HFF-Myc (cell line): ENCODE measurements at places on chromosomes 11 and 22.
A peak's percentile ranks its signal among the peaks of the same experiment; 100 is the strongest.

- DNase-seq = peak; percentile 84
Measured at GRCh38 chr11:58905721-58906547, 33.4 kb upstream of the GLYATL1 start.

DNA sequence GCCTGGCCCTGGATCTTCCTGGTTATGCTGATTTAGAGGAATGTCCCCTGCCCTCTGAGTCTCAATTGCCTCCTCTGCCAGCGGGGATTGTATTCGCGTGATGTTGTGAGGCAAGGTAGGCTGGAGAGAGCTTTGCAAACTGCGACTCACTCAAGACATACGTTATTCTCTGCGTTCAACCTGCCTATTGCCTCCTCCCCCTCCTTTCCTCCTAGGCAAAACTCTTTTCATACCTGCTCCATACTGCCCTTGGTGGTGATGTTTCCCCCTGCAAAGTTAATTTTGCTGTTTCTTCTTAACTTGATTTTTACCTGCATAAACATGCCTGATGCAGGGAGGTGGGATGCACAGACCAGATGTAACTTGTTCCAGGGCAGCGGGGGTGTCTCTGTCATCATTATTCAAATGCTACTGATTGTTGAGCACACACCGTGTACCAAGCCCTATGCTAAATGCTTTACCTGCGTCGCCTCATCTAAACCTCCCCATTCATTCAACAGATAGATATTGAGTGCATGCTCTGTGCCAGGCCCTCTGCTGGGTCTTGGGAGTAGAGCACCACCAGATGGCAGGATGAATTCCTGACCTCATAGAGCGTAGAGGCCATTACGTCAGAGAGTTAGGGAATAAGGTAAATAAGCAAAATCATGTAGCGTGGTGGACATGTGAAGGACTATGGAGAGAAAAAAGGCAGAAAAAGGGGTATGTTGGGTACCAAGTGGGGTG lies 29.0 kb downstream of the SGSM1 start:
- no peak for DNase-seq

GRCh38 chr11:62472063-62472884 lies 53.4 kb downstream of the SCGB1A1 start:
- DNase-seq = no peak

DNA sequence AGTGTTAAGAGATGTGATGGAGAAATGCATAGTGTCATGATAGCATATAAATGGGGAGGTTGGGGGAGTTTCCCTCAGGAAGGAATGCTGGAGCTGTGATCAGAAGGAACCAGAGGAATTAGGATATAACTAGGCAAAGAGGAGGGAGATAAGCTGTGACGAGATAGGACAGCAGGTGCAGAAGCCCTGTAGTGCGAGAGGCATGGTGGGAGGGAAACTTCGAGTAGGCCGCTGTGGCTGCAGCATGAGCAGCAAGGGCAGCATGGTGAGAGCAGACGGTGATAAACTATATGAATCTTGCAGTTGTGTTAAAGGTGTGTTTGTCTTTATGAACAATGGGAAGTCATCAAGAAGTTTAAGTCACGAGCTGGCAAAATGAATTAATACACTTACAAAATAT lies 109.9 kb downstream of the EMSY start:
- no peak for DNase-seq

- no peak for DNase-seq
Measured at GRCh38 chr11:66080055-66080817, 10.2 kb downstream of the PACS1 start.

GRCh38 chr11:87972133-87972532 lies 203.1 kb downstream of the RAB38 start:
- DNase-seq = no peak

- no peak for DNase-seq
Measured at GRCh38 chr11:33303541-33303940, 46.4 kb downstream of the HIPK3 start.

DNA sequence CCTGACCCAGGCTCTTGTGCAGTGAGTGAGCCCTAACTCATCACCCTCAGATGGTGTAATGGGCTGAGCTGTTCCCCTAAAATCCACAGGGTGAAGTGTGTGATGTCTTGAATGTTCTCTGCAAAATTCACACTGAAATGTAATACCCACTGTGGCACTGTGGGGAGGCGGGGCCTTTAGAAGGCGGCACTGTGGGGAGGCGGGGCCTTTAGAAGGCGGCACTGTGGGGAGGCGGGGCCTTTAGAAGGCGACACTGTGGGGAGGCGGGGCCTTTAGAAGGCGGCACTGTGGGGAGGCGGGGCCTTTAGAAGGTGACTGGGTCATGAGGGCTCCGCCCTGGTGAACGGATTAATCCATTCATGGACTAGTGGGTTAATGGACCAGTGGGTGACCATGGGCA lies 33.0 kb downstream of the CHID1 start:
- no peak for DNase-seq

- no peak for DNase-seq
Measured at GRCh38 chr22:47238690-47239473, 476.4 kb downstream of the TBC1D22A start.

- DNase-seq = no peak
Measured at GRCh38 chr11:96215110-96215782, 127.7 kb downstream of the MAML2 start.

GRCh38 chr11:26283852-26284408 lies 48.0 kb upstream of the ANO3 start:
- DNase-seq = no peak

DNA sequence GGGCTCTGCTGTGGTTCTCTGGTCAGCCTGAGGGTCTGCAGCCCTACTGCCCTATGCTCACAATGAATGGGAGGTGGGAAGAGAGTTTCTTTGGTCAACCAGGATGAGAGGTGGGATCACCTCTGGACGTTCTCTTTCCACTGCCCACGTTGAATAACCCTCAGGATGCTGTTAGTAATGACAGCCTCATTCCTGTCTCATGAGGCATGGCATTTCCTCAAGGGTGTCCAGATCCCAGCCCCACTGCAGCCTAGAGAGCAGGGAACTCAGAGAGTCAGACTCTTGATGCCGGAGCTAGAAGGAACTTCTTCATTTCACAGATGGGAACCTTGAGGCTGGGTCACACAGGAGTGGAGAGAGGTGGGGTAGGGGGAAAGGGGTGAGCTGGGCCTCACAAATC lies 196.0 kb downstream of the CEP164 start:
- DNase-seq = no peak

DNA sequence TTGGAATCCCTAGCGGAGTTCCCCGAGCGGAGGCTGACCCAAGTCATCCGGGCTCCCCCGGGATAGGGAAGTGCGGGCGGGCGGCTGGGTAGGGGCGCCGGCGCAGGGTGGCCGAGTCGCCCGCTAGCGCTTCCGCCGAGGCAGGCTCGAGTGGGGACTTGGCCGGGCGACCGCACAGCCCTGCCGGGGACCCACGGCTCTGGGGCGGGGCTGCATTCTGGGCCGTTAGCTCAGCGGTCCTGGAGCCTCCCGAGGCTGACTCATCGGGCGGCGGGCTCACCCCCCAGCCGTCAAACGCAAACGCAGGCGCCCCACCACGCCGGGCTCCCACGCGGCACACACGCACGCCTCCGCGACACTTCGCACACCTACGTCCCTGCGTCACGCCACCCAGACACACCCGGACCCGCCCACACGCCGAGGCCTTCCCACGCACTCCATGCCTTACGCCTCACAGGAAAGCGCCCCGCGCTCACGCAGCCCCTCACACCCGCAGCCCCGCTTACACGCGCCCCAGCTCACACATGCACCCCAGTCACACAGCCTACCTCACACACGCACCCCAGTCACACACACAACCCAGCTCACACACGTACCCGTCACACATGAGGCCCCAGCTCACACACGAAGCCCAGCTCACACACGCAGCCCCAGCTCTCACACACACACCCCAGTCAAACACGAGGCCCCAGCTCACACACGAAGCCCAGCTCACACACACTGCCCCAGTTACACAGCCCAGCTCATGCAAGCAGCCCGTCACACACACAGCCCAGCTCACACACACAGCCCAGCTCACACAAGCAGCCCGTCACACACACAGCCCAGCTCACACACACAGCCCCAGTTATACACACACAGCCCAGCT lies 1.2 kb downstream of the PHLDB1 start:
- no peak for DNase-seq

DNA sequence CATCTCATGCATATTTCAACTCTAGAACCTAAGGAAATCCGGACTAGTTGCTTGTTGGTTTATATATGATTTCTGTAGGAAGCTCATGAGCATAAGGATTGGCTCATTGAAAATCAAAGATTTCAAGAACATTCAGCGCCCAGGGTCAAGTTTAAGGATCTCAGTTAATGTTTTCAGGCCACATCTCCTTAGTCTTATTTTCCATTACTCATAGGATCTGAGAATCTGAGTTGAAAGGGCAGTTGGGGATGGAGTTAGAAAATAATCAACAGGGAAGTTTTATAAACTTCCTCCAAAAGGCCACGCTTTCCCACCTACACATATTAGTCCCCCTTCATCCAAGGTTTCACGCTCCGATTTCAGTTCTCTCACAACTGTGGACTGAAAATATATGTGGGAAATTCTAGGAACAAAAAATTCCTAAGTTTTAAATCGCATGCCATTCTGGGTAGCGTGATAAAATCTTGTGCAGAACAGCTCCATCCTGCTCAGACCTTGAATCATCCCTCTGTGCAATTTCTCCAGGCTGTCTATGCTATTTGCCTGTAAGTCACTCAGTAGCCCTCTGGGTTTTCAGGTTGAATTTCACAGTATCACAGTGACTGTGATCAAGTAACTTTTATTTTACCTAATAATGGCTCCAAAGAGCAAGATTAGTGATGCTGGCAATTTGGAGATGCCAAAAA lies 160.2 kb downstream of the KIRREL3 start:
- no peak for DNase-seq

DNA sequence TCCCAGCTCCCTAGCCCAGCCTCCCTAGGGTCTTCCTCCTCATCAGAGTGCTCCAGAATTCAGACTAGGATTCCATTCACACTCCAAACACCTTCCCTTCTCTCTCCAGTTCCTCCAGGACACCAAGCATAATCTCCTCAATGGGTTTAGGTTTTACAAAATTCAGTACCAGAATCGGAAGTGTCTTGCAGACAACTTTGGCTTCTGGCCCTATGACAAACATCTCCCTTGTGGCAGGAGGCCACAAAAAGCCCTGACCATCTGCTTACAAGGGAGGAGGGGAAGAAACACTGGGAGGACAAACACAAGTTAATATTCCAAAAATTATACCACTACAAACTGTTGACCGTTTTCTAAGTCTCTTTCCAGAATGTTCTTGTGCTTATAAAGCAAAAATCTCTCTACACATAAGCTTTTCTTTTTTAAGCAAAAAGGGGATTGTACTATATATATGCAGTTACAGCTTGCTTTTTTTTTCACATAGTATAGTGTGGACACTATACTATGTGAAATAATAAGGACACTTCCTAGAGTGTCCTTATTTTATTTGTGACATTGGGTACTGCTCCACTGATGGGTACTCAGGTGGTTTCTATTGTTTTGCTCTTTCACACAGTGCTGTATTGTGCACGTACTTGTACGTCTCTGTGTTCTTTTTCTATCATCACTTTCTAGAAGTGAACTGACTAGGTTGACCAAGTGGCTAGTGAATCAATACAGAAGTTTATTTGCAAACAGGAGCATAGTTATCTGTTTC lies 78.7 kb downstream of the BDNF start:
- no peak for DNase-seq

DNA sequence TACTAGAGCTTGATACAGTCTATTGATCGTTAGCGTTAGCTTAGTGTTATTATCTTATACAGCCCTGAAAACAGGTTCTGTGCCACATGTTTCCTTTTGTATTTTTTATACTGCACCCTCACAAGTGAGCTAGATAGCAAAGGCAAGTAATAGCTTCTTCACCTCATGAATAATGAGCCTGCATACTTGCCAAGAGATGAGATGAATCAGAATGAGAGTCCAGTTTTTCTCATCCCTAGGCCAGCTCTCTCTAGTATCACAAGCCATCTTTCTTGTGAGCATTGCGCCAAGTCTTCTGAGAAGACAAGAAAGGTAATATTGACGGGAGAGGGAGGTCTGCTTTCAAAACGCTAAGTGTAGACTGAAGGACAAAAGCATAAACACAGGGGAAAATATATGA lies 8.7 kb upstream of the CARD18 start:
- no peak for DNase-seq

DNA sequence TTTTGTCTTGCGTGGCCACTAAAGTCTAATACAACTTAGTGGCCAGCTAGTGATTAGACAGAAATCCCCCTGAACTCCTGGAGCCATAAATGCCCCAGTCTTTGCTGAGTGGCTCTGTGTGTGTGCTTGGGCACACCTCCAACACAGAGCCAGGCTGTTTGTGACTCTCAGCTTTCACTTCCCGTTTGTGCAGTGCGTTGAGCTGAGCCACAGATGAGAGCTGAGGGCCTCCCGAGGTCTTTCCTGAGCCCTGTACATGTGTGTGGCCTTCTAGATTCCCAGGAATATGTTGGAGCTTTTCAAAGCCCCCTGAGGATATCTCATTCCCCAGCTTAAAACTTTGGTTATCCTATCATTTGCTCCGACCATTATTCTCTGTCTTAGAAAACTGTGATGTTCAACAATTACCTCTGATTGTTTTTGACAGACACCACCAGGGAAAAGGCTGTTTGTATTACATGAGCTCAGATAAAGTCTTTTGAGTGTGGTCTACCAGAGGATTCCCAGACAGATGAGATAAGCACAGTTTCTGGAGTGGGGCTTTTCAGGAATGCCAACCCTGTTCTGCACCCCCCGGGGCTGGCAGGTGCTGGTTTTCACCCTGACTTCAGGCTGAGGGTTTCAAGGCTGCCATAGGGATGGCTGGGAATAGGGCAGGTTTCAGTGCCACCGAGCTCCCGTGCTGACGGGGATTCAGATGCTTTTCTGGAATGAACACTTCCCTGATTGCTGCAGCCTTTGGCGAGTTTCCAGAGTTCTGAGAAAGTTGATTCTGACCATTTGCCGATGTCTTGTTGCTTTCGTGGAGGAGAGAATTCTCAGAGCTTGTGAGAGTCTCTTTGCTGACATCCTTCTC lies 23.8 kb downstream of the IGHMBP2 start:
- no peak for DNase-seq

- DNase-seq = no peak
Measured at GRCh38 chr22:25361899-25362214, 142.4 kb downstream of the CRYBB2 start.

- no peak for DNase-seq
Measured at GRCh38 chr11:35990170-35990569, 46.3 kb downstream of the LDLRAD3 start.

- no peak for DNase-seq
Measured at GRCh38 chr11:48077251-48077650, 96.9 kb downstream of the PTPRJ start.

- DNase-seq = no peak
Measured at GRCh38 chr11:25159341-25159740, 662.5 kb downstream of the LUZP2 start.

- no peak for DNase-seq
Measured at GRCh38 chr11:42006766-42007165, 547.3 kb upstream of the LRRC4C start.
